ENCODE measurements at places on chromosomes 12 and 14.

GRCh38 chr14:95264271-95264973, 55.3 kb downstream of the CLMN start:
- no peak for DNase-seq

- DNase-seq = no peak
Observed at GRCh38 chr12:25187781-25188180, 7.2 kb downstream of the DNAI7 start.

DNA sequence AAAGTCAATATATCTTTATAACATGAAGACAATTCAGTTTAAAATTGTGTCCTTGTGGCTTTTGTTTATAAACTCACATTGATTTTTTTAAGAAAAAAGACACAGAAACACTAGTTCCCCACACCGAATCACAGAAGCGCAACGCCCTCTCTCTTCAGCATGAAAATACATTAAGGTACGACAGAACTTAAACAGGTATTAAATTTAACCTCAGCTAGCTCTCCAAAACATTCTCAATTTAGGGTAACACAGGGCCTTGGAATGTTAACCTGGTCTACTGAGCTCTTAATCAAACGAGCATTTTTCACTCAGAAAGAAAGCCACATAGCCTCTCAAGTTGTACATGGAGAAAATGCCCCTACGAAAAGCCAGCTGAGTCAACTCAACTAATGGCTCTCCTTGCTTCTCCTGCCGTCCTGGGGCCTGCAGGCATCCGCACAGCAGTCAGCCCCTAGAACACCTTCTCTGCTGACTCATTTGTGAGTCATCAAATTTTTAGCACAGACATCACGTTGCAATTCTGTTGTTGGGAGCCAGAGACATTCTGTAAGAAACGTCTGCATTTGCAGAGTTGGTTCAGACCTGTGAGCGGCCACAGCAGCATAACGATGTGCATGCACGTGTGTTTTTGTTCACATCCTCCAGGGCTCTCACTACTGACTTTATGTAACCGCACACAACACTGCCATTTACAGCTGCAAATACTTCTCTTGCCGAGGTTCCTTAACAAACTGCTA, 141.6 kb downstream of the ITPR2 start:
- no peak for DNase-seq

DNA sequence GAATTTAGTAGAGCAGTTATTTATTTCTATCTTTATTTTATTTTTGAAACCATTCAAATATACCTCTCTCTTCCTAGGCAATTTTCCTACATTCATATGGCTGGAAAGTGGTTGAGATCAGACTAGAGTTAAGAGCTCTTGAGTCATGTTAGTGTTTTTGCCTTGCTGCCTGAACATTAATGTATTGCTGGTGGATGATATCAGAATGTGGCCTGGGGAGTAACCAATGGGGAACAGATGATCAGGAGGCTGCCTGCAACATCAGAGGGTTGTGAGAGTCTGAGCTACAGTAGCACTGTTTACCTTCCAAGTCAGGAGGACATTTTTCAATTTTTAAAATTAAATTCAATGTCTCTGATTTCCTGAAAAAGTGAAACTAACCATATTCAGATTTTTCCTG, 166.3 kb upstream of the TRHDE start:
- DNase-seq = no peak

DNA sequence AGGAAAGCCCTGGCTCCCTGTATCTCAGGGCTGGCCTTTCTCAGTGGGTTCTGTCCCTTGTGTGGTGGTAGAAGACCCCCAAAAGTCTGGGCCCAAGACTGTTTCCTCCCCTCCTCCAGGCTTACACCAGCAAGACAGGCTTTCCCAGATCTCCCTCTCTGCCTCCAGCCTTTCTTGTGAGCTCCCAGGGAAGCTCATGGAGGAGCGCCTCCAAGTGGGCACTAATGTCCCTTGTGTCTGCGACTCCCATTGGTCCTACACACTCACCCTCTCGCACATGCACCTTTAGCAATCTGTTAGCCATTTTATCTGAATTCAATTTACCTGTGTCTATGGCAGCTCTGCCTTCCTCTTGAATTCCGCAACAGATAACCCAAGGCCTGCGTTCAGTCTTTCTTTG, 251.1 kb upstream of the CAND1 start:
- no peak for DNase-seq

GRCh38 chr12:21353948-21354347, 18.8 kb upstream of the IAPP start:
- no peak for DNase-seq

DNA sequence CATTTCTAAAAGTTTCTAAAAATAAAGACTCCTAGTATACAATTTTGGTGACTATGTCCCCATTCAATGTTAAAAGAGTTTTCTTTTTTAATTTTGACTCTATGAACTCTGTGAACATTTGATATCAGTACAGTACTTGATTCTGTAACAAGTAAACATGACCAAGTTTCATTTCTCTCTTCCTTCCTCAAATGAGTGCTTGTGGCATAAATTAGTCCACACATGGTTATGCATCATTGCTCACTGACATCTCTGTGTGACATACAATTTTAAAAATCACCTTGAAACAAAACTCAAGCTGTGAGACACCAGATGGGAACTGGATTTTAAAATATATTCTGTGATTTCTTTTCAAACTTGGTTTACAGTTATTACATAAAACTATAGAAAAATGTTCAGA, 253.9 kb upstream of the MDGA2 start:
- no peak for DNase-seq

DNA sequence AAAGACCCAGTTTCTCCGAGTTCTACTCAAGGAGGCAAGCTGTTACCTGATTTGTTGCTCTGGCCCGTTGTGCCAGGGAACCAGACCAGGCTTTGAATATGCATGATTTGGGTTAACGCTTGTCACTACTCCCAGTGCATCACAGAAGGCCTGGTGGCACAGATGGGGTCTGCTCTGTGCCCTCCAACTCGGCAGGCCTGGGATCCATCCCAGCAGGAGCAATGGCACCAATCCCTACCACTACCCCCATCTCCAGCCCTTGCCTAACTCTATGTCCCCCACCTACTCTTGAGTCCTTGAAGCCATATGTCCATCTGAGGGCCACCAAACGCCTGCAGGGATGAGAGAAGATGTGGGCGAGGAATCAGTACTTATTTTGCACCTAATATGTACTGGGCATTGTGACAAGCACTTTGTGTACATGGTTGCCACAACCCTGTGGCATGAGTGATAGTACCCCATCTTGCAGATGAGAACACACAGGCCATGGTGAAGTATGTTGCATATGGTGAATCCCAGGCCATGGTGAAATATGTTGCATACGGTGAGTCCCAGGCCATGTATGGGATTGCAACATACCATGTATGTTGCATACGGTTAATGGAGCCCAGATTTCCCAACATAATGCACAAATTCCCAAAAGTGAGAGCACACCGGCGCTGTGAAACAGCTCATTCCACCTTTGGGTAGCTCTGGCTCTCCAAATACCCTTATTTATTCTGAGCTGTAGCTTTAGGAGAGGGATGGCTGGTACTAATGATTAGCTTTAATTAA, 102.7 kb downstream of the NTF3 start:
- DNase-seq = no peak

DNA sequence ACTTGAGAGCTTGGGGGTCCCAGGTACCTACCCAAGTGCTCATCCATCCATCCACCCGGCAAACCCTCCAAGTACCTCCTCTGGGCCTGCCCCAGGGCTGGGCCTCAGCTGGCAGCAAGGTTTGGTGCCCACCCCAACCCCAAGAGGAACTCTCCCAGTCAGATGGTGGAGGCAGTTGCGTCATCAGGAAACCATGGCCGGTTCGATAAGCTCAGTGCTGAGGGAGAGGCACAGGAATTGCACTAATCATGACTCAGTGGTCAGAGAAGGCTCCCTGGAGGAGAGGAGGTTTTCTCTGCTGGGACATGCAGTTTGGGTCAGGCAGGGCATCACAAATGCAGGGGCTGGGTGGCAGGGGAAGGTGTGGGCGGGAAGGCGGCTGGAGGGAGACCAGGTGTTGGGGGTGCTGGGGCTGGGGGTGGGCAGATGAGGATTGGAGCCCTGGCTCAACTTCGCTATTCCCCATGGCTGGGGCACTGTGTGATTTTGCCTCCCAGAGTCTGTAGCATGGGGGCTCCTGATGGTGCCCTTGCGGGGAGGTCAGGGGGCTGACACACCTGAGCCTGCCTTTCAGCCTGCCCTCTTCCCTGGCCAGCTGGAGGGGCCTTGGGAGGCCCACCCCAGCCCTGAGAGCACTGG, 32.2 kb downstream of the SH2B3 start:
- DNase-seq = no peak

DNA sequence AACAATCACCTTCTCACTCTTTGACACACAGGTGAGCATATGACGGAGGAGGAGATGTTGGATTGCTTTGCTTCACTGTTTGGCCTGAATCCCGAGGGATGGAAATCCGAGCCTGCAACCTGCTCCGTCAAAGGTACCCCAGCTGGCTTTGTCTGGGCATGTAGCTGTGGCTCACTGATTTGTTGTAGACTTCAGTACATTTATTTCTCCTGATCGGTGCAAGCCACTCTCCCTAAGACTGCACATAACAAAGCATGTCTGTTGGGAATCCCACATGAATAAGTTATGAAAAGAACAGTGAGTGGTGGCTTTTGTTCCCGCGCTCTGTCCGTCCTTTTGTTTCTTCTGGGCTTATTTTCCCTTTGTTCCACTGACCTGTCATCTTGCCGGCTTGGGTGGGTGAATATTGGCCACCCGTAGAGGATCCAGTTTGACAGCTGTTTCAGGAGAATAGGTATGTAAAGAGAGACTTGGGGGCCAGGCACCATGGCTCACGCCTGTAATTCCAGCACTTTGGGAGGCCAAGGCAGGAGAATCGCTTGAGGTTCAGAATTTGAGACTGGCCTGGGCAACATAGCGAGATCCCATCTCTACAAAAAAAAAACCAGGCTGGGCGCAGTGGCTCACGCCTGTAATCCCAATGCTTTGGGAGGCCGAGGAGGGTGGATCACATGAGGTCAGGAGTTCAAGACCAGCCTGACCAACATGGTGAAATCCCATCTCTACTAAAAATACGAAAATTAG, 20.0 kb upstream of the BCL7A start:
- no peak for DNase-seq

DNA sequence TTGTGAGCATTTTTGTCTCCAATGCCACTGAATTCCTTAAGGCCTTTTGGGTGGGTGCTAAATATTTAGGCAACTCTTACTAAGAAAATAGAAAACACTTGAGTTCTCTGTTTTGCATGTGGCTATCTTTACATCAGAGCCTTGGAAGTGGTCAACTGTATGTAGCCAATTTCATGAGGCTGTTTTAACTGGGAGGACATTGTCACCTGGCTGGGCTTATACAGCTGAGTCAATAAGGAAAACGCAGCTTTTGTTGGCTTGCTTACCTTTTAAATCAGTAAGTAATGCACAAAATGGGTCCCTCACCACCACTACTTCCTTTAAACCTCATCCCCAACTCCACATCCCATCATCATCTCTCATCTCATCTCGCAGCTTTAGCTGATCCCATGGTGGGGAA, 194.3 kb downstream of the RGS6 start:
- no peak for DNase-seq

- no peak for DNase-seq
Observed at GRCh38 chr12:70408004-70408790, 42.1 kb downstream of the KCNMB4 start.
